ENCODE measurements at places on chromosomes 11 and 22. TPM values are rescaled to one million over a fixed set of nuclear protein-coding genes. Genes with fewer than 3 reads are reported as not detected.

Gene SLC22A8
- not detected for total RNA-seq

Gene KCNK7
- total RNA-seq: 3.3 TPM

Gene CLTCL1
- total RNA-seq: 0.62 TPM

Gene MMP1
- not detected for total RNA-seq

Gene NRXN2
- total RNA-seq: 0.15 TPM

Gene OR4C3
- not detected for total RNA-seq

Gene MMP13
- not detected for total RNA-seq

GRCh38 chr11:35791088-35791958 is 128.7 kb downstream of the TRIM44 start:
- H3K27me3 ChIP-seq: no peaks in the 10 kb centered on the region
- no peak overlapping the region for H3K4me3 ChIP-seq
- no peak overlapping the region for H3K27ac ChIP-seq
- no peak for DNase-seq
- peaks cover 8% of the 10 kb centered on the region for H3K36me3 ChIP-seq

DNA sequence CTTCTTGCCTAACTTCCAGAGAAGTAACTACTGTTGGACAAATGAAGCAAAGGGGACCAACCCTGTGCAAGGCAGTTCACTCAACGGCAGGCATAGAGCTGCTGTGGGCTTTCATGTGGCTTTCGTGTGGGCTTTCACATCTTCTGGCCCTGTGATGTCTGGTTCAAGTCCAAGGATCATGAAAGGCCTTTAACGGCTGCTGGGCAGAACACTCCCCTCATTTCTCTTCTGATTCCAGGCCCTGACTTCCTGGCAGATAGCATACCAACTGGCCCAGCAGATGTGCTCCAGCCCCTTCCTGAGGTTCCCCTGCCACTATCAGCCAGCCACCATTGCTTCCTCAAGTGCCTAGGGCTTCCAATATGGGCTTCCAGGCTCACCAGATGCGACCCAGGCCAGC is 28.7 kb upstream of the CTR9 start:
- H3K27me3 ChIP-seq: peaks cover 13% of the 10 kb centered on the region
- no peaks in the 10 kb centered on the region for H3K36me3 ChIP-seq
- H3K4me3 ChIP-seq: no peak overlapping the region

GRCh38 chr11:111635706-111636045 is 33.4 kb downstream of the SIK2 start:
- H3K4me1 ChIP-seq: peaks cover 27% of the 10 kb centered on the region
- H3K27me3 ChIP-seq: no peaks in the 10 kb centered on the region
- peak overlapping the region; percentile 15 for H3K27ac ChIP-seq
- no peak overlapping the region for H3K4me3 ChIP-seq

GRCh38 chr11:83544846-83545245 is 258.7 kb upstream of the CCDC90B start:
- H3K36me3 ChIP-seq: no peaks in the 10 kb centered on the region
- no peaks in the 10 kb centered on the region for H3K4me1 ChIP-seq
- peaks cover 3% of the 10 kb centered on the region for H3K27me3 ChIP-seq
- no peak for DNase-seq
- no peak overlapping the region for H3K27ac ChIP-seq
- H3K4me3 ChIP-seq: no peak overlapping the region

- no peak for DNase-seq
- no peak overlapping the region for H3K4me3 ChIP-seq
- H3K27me3 ChIP-seq: no peaks in the 10 kb centered on the region
- H3K27ac ChIP-seq: no peak overlapping the region
- H3K4me1 ChIP-seq: no peaks in the 10 kb centered on the region
Observed at GRCh38 chr11:115421992-115422689, 82.1 kb downstream of the CADM1 start.

GRCh38 chr11:101583251-101584128 is at the start of gene TRPC6:
TRPC6 (minus strand) TSS chr11:101584007; CDS start chr11:101583503, 504 bp downstream.
- H3K27me3 ChIP-seq: peaks cover 20% of the 10 kb centered on the region
- no peak within 1 kb of the TSS for H3K27ac ChIP-seq
- DNase-seq: no peak
- no peaks in the 10 kb centered on the region for H3K4me1 ChIP-seq
- no peak within 1 kb of the TSS for H3K4me3 ChIP-seq

DNA sequence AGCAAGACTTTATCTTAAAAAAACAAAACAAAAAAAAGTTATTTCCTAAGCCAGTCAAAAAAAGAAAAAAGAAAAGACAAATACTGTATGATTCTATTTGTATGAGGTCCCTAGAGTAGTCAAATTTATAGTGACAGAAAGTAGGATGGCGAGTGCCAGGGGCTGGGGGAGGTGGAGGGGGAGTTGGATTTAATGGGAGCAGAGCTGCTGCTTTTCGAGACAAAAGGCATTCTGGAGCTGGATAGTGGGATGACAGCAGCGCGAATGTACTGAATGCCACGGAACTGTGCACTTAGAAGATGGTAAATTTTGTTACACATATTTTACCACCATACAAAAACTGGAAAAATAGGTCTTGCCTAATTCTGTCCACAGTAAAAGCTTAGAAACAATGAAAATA is 17.8 kb upstream of the SYT8 start:
- no peak overlapping the region for H3K27ac ChIP-seq
- no peak for DNase-seq
- H3K4me1 ChIP-seq: no peaks in the 10 kb centered on the region
- H3K36me3 ChIP-seq: no peaks in the 10 kb centered on the region
- no peak overlapping the region for H3K4me3 ChIP-seq
- peaks cover 6% of the 10 kb centered on the region for H3K27me3 ChIP-seq

DNA sequence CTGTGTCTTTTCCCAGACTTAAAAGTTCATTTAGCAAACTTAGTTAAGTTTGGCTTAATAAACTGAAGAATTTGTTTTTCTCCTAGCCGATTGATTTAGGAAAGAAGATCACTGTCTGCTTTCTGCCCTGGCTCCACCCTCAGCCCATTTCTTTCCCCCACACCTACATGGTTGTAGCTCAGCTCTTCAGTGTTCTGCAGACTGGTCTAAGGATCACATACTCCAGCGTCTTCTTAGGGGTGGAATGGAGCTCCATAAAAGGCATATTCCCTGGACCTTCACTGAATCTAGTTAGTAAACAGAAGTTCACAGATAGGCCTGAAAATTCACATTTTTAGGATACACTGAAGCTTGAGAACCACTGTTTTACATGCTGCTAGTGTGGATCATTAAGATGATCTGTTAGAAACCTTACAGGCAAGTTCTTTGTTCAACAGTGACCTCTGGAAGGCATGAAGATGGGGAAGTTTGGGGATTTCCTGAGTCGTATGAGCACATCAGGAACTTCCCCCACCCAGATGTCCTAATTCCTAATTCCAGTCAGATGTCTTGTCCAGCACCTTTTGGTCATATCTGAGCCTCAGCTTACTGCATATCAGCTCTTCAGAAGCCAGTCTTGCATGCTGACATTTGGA is 16.8 kb downstream of the PIWIL4 start:
- no peak overlapping the region for H3K27ac ChIP-seq
- DNase-seq: no peak
- H3K36me3 ChIP-seq: no peaks in the 10 kb centered on the region
- H3K4me1 ChIP-seq: no peaks in the 10 kb centered on the region
- no peaks in the 10 kb centered on the region for H3K27me3 ChIP-seq

DNA sequence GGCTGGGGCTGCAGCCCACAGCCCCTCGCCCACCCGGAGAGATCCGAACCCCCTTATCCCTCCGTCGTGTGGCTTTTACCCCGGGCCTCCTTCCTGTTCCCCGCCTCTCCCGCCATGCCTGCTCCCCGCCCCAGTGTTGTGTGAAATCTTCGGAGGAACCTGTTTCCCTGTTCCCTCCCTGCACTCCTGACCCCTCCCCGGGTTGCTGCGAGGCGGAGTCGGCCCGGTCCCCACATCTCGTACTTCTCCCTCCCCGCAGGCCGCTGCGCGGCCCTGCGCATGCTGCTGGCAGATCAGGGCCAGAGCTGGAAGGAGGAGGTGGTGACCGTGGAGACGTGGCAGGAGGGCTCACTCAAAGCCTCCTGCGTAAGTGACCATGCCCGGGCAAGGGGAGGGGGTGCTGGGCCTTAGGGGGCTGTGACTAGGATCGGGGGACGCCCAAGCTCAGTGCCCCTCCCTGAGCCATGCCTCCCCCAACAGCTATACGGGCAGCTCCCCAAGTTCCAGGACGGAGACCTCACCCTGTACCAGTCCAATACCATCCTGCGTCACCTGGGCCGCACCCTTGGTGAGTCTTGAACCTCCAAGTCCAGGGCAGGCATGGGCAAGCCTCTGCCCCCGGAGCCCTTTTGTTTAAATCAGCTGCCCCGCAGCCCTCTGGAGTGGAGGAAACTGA is 731 bp downstream of the GSTP1 start:
- peak overlapping the region; percentile 84 for H3K27ac ChIP-seq
- peak; percentile 50 for DNase-seq
- H3K4me3 ChIP-seq: peak overlapping the region; percentile 73
- H3K4me1 ChIP-seq: peaks cover 57% of the 10 kb centered on the region
- peaks cover 22% of the 10 kb centered on the region for H3K27me3 ChIP-seq

DNA sequence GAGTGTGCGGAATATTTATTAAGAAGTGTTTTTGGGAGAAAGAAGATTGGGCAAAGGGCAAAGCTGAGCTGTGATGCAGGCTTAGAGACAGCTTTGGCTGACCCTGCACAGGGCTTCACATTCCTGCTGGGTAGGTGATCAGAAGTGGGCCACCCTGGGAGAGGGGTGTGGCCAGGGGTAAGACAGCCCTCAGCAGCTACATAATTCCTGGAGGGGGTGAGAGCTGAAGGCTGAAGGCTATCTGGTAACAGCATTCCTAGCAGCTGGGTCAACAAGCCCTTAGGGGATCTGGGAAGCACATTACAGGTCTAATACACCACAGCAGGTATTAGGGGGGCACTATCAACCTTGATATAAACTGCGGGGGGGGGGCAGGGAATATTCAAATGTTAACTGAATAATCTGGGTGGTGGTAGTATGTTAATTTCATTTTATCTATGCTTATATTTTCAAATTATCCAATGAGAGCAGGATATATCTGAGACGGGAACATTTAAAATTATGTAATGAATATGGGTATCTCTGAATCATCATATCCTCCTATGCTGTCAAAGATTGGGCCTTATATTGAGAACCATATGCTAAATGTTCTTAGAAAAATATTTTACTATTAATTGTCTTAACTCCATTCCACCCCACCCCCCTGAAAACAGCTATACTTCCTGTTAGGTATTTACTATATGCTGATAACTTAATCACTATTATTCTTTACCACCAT is 5.9 kb downstream of the OOSP1 start:
- H3K27ac ChIP-seq: no peak overlapping the region
- H3K27me3 ChIP-seq: peaks cover 2% of the 10 kb centered on the region
- H3K36me3 ChIP-seq: no peaks in the 10 kb centered on the region
- DNase-seq: no peak

GRCh38 chr11:6771926-6772893 is at the start of gene OR2AG2:
OR2AG2 (minus strand) TSS chr11:6771976; CDS start chr11:6768957, 3,019 bp downstream.
- no peak within 1 kb of the TSS for H3K4me3 ChIP-seq
- no peaks in the 10 kb centered on the region for H3K36me3 ChIP-seq
- DNase-seq: no peak
- H3K27ac ChIP-seq: no peak within 1 kb of the TSS
- no peaks in the 10 kb centered on the region for H3K4me1 ChIP-seq
- H3K27me3 ChIP-seq: peaks cover 12% of the 10 kb centered on the region

GRCh38 chr11:216081-216974 is 8.8 kb downstream of the RIC8A start:
- DNase-seq: no peak
- peaks cover 10% of the 10 kb centered on the region for H3K4me1 ChIP-seq
- H3K36me3 ChIP-seq: peaks cover 33% of the 10 kb centered on the region
- no peaks in the 10 kb centered on the region for H3K27me3 ChIP-seq
- H3K4me3 ChIP-seq: no peak overlapping the region

DNA sequence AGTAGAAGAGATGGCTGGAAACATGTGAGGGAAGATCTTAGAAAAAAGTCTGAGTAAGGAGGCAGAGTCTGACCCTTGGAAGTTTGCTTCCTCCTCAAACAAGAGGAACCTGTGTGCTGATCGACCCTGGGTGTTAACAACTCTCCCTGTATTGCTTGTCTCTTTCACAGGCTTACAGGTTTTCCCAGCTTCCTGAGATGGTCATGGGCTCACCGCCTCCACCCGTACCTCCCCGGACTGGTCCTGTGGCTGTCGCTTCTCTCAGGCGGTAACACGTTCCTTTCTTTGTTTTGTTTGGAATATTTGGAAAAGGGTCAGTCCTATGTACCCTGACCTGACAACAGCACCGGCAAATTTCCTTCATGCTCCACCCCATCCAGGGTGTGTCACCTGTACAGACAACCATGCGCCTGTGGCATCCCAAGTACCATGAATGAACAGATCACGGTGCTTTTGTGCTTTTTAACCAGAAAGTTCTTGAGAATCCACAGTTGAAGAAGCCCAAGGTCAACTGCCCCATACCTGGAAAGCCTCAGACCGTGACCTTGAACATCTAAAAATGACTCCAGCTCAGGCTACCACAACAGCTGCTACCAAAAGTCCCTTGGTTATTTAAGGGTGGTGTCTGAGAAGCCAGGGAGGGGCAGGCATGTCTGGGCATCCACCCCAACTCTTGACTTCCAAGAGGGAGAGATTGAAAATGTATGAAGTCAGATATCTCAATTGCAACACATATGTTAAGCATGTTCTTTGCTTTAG is 44.6 kb downstream of the C11orf91 start:
- H3K36me3 ChIP-seq: no peaks in the 10 kb centered on the region
- H3K4me3 ChIP-seq: no peak overlapping the region
- no peaks in the 10 kb centered on the region for H3K4me1 ChIP-seq
- no peak overlapping the region for H3K27ac ChIP-seq

- peaks cover 9% of the 10 kb centered on the region for H3K27me3 ChIP-seq
- no peaks in the 10 kb centered on the region for H3K4me1 ChIP-seq
- H3K27ac ChIP-seq: no peak overlapping the region
- no peak for DNase-seq
- H3K36me3 ChIP-seq: no peaks in the 10 kb centered on the region
Observed at GRCh38 chr11:13140028-13140870, 131.1 kb downstream of the RASSF10 start.

- no peaks in the 10 kb centered on the region for H3K27me3 ChIP-seq
- H3K4me3 ChIP-seq: no peak overlapping the region
- no peak for DNase-seq
- H3K4me1 ChIP-seq: no peaks in the 10 kb centered on the region
- H3K27ac ChIP-seq: no peak overlapping the region
- H3K36me3 ChIP-seq: no peaks in the 10 kb centered on the region
Observed at GRCh38 chr11:64101461-64101860, 64.5 kb downstream of the MACROD1 start.

GRCh38 chr11:112265659-112266409 is 5.2 kb upstream of the PLET1 start:
- no peaks in the 10 kb centered on the region for H3K4me1 ChIP-seq
- H3K4me3 ChIP-seq: no peak overlapping the region
- no peaks in the 10 kb centered on the region for H3K27me3 ChIP-seq
- no peak for DNase-seq
- no peaks in the 10 kb centered on the region for H3K36me3 ChIP-seq

DNA sequence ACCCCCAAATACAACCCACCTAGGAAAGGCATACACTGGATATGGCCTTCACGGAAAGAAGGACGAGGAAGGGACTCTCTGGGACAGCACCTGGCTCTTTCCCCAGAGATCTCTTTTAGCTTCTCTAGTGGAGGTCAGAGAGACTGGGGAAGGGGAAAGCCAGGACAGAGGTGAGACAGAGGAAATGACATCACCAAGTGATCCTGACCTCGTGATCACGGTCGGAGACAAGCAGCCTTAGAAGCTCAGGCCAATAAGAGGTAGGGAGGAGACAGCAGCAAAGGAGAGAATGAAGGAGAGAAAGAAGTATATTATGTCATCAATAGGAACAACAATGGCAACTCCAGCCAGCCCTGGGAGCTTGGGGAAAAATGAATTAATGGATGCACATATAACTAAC is 15.4 kb upstream of the TMPRSS13 start:
- DNase-seq: no peak
- no peaks in the 10 kb centered on the region for H3K27me3 ChIP-seq
- H3K4me3 ChIP-seq: no peak overlapping the region
- peaks cover 9% of the 10 kb centered on the region for H3K36me3 ChIP-seq
